ENCODE measurements at places on chromosomes 1 and 21.

DNA sequence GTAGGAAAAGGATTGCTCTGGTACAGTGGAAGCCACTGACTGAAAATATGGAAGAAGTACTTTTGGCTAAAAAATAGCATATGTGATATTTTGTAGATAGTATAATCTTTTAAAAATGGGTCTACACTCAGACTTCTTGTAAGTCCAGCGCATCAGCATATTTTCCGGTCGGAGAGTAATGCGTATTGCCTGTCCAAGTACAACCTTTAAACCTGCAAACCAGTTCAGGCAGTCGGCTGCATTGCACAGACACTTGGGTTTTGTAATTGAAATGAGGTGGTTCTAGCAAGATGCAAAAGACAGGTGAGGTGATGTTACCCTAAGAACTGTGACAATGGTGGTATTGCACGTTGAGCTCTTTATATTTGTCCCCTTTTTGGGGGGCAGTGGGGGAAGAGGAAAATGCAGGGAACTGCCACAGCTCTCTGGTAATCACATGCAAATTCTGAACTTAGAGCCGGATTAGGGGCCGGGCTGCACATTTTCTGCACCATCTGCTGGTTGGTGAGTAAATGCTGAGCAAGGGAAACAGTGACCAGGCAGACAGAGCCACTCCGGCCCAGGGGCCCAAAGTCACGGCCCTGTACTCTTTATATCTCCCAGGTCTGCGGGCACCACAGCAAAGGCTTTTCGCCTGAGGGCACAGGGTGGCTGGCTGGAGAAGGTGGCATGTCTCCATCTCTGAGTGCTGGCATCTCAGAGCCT lies 2.3 kb downstream of the GPR137B start:
- no peak for DNase-seq

DNA sequence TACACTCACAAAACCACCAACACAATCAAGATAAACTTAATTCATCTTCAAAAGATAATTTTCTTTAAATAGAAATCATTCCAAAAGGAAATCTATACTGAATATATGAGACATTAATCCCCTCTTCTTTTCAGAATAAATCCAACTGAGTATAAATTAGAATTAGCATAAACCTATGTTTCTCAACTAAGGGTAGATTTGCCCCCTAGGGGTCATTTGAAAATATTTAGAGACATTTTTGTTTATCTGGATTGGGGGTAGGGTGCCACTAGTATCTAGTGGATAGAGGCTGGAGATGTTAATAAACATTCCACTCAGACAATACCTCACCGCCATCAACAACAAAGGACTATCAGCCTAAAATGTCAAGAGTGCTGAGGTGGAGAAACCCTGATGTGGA lies 6.5 kb upstream of the TNFSF4 start:
- no peak for DNase-seq

DNA sequence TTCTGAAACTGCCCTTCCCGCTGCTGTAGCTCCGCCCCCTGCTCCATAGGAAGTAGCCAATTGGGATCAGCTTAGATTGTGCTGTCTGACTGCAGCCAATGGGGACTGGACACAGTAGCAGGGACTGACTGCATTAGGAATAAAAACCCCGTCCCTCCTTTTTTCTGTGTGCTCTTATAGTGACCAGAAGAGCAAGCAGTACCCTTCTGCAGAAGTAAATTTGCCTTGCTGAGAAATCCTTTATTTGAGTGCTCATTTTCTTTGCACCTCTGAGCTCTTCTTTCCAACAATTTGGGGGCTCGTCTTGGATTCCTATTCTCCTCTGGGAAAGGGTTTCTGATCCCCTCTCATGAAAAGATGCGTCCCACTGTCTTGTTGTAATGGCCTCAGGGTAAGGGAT lies 16.2 kb downstream of the OR2L13 start:
- no peak for DNase-seq

DNA sequence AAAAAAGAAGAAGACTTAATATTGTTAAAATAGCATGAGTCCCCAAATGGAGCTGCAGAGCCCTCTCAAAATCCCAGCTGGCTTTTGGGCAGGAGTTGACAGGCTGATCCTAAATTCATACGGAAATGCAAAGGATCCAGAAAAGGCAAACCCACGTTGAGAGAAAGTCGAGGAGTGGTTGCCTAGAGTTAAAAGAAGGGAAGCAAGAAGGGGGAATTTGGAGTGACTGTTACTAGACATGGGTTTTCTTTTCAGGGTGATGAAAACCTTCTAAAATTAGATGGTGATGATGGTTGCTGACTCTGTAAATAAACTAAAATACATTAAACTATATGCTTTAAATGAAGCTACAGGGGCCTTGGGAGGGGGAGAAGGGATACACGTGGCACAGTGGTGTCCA lies 1.6 kb downstream of the DNMT3L start:
- no peak for DNase-seq

GRCh38 chr21:44881198-44881872 lies 7.8 kb upstream of the PTTG1IP start:
- DNase-seq: no peak

GRCh38 chr1:223659711-223660110 lies 5.8 kb downstream of the CAPN8 start:
- no peak for DNase-seq

DNA sequence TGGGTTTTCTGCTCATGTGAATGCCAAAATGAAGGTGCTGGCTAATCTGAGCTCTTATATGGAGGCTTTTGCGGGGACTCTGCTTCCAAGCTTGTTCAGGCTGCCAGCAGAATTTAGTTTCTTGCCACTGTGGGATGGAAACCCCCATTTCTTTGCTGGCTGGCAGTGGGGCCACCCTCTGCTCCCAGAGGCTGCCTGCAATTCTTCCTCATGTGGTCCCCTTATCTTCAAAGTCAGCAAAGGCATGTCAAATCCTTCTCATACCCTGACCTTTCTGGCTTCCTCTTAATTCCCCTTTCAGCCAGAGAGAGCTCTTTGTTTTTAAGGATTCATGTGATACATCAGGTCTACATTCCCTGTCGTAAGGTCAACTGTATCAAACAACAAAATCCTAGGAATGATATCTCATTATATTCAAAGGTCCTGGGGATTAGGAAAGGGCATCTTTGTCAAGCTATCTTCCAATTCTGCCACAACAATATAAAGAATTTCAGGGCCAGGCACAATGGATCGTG lies 5.2 kb upstream of the GPR161 start:
- no peak for DNase-seq

DNA sequence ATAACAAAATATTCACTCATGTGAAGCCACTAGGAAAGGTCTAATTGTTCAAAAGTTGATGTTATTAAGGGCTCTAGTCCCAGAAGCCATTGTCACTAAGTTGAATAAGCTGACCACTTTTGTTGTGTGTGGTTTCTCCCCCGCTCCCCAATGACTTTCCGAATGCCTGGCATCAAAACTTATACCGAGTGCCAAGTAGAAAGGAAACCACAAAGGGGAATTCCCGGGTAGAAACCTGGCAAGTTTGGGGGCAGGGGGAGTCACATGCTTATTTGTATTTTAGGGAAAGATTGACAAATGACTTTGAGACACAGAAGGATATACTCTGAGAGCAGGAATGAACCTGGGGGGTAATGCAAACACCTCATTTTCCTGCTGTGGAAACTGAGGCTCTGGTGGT lies 154.1 kb downstream of the TGFBR3 start:
- DNase-seq: peak; percentile 66

DNA sequence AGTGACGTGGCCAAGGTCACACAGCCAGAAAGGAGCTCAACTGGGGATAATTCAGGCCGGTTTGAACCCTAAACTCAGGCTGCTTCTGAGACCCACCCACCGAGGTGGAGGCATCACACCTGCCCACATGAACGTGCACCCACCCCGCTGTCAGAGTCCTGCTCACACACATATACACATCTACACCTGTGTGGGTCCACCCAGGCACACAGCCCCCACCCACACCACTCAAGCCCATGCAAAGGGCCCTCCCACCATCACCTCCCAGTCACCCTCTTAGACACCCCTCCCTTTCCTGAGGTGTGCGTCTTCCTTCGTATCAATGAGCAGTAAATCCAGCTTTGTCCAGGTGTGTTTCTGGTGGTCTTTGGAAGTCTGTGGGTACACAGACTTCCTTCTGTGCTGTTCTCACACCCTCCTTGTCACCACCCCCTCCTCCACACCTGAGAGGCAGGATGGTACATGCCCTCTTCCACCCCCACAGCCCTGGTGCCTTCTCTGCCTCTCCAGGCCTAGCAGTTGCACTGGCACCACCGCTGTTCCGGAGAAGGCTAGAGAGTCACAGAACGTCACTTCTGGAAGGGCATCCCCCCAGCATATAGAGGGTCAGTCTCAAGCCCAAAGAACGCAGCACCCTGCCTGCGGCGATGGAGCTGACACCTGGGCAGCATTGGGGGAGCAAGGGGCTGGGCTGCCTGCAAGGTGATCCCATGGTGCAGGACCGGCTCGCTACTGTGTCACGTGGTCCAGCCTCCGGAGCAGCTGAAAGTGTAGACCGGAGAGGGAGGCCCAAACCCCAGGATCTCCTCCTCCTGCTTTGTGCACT lies 18.9 kb upstream of the FAM131C start:
- no peak for DNase-seq

DNA sequence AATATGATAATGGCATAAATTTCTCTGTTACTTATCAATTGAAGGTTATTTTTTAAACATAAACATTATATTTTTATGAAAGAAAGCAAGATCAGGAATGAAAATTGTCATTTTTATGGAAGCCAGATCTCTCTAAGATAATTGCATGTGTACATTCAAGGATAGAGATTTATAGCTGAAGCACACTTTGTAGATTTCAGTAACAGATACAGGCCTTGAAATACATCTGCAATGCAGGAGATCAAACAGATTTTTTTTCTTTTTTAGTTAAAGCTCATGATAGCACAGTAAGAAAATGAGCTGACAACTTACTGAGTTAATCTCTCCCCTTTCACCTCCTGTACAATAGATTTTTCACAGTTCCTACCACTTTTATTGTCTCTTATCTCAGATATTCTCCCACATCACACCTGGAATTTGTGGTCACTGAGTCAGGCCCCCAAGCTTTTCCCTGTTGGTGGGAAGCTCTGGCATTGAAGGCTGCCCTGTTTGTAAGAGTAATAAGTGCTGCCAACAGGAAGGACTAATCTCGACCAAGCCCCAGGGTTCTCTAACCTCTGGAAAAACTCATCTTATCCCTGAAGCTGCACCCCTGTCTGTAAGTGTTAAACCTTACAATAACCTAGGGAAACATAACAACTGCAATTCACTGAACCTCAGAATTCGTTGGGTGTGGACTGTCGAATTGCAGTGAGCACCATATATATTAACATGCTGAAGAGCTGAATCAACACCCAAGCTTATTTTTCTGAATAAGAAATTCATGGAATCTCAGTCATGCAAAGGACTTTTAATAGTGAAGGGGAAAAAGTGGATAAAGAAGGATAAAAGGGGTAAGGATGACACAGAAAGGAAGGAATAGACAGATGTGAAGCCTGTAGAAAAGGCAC lies 599.0 kb downstream of the LMO4 start:
- DNase-seq: no peak

- DNase-seq: no peak
Observed at GRCh38 chr1:85850238-85850637, 142.0 kb upstream of the ZNHIT6 start.

GRCh38 chr1:230690101-230690500 lies 23.8 kb downstream of the AGT start:
- no peak for DNase-seq

DNA sequence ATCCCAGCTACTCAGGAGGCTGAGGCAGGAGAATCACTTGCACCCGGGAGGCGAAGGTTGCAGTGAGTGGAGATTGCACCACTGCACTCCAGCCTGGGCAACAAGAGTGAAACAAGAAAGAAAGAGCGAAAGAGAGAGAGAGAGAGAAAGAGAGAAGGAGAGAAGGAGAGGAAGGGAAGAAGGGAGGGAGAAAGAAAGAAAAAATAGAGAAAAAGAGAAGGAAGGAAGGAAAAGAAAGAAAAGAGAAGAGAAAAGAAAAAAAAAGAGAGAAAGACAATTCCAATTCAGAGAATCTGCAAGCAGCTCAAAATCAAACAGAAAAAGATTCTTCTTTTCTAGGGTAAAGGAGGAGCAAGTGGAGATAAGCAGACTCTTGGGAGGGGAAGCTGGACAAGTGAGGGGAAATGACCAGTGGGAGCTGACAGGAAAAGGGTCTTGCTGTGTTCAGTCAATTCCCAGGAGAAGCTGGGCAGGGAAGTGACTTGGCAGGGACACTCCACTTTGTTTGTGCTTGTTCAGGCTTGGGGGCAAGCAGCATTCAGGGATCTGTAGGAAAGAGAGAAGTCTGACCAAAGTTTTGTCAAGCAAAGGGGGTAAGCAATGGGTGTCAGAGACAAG lies 3.6 kb upstream of the CAPN2 start:
- DNase-seq: no peak

DNA sequence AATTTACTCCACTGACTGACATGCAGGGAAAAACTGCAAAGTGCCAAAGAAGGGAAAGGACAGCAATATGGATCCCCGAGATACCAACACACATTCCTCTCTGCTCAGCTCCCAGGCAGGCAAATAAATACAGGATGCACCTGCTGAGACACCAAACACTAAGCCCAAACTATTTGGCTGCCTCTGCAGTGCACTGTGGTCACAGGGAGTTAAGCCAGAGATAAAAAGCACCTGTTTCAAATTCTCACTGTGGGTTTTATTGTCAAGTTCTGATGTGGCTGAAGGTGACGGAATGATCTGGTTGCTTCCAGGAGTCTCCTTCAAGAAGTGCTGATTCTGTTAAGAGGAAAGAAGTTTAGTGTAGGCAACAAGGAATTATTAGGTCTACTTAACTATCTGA lies 17.7 kb downstream of the TEX38 start:
- DNase-seq: no peak

DNA sequence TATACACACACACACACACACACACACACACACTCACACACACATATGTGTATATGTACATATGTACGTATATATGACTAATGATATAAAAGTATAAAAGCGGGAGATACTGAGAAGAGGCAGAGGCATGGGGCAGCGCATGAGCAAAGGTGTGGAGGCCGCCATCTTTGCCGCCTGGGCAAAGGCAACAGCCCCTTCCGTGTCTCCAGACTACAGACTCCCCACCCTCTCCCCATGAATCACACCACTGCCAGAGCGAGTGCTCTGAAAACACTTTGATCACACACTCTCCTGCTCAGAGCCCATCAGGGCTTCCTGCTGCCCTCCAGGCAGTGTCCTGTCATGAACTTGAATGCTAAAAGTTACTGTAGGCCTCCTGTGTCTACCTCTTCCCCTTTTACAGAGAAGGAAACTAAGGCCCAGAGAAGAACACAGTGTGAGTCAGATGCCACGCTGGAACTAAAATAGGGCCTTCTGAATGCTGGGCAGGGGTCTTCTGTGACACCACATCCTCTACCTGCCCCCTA lies 54.7 kb upstream of the SSBP3 start:
- no peak for DNase-seq

DNA sequence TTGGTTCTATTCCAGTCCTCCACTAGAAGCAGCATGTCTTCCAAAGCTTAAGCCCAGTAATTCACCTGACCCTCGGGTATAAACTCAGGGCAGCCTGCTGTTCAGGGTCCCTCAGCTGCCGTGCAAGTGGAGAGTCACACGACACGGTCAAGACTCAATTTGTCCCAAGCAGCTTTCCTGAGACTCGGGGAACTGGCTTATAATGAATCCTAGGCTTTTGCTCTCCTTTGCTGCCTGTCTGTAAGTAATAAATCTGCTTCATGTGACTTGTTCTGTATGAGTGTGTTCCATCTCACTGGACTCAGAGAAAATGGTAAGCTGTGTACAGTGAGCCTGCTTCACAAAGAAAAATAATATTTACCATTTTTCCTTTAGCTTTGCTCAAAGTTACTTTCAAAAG lies 119.8 kb downstream of the CYYR1 start:
- DNase-seq: no peak
